T-cell (primary cell): ENCODE measurements at places on chromosomes 5 and 9.

DNA sequence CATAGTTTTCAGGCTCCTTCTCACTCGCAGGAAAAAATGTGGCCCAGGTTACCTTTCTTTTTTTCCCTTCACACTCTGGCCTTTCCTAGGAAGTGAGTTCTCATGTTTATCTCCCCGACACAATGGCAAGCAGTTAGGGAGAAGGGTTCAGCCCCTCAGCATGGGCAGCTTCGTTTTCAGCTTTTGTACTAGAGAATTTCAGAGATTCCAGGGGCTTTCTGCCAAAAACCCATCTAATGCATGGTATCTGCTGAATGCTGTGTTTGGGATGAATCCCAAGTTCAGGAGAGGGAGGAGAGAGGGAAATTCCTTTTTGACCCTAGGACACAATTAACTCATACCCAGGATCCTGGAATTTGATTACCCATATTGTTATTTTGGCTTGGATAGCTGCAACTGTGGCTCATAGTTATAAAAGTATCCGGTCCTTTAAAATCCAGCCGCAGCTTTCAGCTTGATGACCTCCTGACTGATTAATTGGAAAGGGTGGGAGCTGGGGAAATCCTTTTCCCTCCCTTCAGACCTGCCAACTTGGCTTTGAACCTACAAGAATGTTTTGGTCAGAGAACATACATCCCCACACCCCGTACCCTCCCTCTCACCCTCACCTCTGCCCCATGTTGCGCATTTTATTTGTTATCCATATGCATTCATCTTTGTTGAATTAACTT, 78.4 kb downstream of the TMEM252 start:
- H3K4me3 ChIP-seq: no peak overlapping the region
- no peak overlapping the region for H3K27ac ChIP-seq
- DNase-seq: no peak
- no peaks in the 10 kb centered on the region for H3K27me3 ChIP-seq

GRCh38 chr9:105302728-105303127, 58.3 kb downstream of the SLC44A1 start:
- H3K27ac ChIP-seq: no peak overlapping the region
- no peaks in the 10 kb centered on the region for H3K4me1 ChIP-seq
- no peaks in the 10 kb centered on the region for H3K27me3 ChIP-seq
- peaks cover 10% of the 10 kb centered on the region for H3K36me3 ChIP-seq
- H3K4me3 ChIP-seq: no peak overlapping the region
- DNase-seq: no peak

- peaks cover 40% of the 10 kb centered on the region for H3K27me3 ChIP-seq
- no peak overlapping the region for H3K27ac ChIP-seq
- H3K36me3 ChIP-seq: no peaks in the 10 kb centered on the region
- H3K4me1 ChIP-seq: no peaks in the 10 kb centered on the region
- H3K4me3 ChIP-seq: no peak overlapping the region
Measured at GRCh38 chr9:135146766-135147473, 59.5 kb downstream of the OLFM1 start.

- no peak overlapping the region for H3K4me3 ChIP-seq
- no peaks in the 10 kb centered on the region for H3K27me3 ChIP-seq
- DNase-seq: no peak
- no peaks in the 10 kb centered on the region for H3K36me3 ChIP-seq
Measured at GRCh38 chr5:88183255-88183654, 85.4 kb downstream of the TMEM161B start.

GRCh38 chr5:153212471-153212870, 278.0 kb upstream of the GRIA1 start:
- DNase-seq: no peak
- H3K27me3 ChIP-seq: no peaks in the 10 kb centered on the region
- H3K4me1 ChIP-seq: no peaks in the 10 kb centered on the region
- H3K36me3 ChIP-seq: no peaks in the 10 kb centered on the region
- no peak overlapping the region for H3K4me3 ChIP-seq
- H3K27ac ChIP-seq: no peak overlapping the region

- DNase-seq: no peak
- H3K4me1 ChIP-seq: no peaks in the 10 kb centered on the region
- no peak overlapping the region for H3K27ac ChIP-seq
- no peaks in the 10 kb centered on the region for H3K36me3 ChIP-seq
Measured at GRCh38 chr9:126296687-126297086, 29.9 kb upstream of the MVB12B start.

DNA sequence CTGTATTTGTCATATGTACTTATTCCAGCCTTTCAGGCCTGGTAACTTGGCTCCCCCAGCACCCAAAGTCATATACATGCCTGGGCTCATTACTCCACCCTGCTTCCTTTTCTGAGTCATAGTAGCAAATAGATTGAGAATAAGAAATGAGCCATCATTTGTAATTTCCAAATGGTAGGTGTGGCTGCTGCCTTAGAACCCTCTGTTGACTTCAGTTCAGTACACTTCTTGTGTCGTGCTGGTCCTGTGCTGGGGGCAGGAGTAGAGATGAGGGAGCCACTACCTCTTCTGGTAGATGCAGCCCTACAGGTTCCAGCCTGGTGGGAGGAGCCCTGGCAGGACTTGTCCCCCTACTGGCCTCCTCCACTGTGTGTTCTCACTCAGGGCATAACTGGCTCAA, 11.1 kb downstream of the GM2A start:
- peaks cover 12% of the 10 kb centered on the region for H3K36me3 ChIP-seq
- H3K4me3 ChIP-seq: no peak overlapping the region
- H3K4me1 ChIP-seq: no peaks in the 10 kb centered on the region
- no peaks in the 10 kb centered on the region for H3K27me3 ChIP-seq

- no peak overlapping the region for H3K4me3 ChIP-seq
- H3K27ac ChIP-seq: no peak overlapping the region
- H3K4me1 ChIP-seq: no peaks in the 10 kb centered on the region
- H3K27me3 ChIP-seq: no peaks in the 10 kb centered on the region
- no peaks in the 10 kb centered on the region for H3K36me3 ChIP-seq
Measured at GRCh38 chr5:160555581-160555970, 133.9 kb downstream of the PTTG1 start.

DNA sequence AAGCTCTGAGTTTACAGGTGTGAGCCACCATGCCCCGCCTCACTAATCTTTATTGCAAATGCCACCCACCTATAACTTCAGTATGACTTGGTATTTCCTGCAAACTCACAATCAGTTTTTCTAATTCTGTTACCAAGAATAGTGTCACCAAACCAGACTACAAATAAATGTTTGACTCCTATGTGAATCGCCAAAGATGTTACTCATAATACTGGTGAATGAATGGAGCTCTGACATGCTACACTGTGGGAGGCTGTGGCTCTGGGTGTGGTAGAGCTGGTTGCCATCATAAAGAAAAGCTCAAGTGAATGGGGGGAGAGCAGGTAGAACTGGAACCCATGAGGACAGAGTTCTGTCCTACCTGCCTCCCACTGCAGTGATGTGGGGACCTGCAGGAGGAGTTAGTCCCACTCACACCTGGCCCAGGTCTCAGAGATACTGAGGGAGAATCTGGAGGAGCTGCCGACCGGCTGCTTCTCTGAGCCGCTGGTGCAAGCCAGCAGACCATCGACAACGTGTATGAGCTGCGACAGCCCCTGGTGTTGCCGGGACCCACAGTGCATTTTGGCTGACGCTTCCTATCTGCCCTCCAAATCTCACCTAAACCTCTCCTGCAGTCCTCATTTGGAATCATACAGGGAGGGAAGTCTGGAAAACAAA, 95.7 kb downstream of the ENTREP1 start:
- H3K4me1 ChIP-seq: peaks cover 5% of the 10 kb centered on the region
- no peaks in the 10 kb centered on the region for H3K27me3 ChIP-seq
- H3K4me3 ChIP-seq: no peak overlapping the region
- DNase-seq: no peak
- H3K27ac ChIP-seq: no peak overlapping the region

DNA sequence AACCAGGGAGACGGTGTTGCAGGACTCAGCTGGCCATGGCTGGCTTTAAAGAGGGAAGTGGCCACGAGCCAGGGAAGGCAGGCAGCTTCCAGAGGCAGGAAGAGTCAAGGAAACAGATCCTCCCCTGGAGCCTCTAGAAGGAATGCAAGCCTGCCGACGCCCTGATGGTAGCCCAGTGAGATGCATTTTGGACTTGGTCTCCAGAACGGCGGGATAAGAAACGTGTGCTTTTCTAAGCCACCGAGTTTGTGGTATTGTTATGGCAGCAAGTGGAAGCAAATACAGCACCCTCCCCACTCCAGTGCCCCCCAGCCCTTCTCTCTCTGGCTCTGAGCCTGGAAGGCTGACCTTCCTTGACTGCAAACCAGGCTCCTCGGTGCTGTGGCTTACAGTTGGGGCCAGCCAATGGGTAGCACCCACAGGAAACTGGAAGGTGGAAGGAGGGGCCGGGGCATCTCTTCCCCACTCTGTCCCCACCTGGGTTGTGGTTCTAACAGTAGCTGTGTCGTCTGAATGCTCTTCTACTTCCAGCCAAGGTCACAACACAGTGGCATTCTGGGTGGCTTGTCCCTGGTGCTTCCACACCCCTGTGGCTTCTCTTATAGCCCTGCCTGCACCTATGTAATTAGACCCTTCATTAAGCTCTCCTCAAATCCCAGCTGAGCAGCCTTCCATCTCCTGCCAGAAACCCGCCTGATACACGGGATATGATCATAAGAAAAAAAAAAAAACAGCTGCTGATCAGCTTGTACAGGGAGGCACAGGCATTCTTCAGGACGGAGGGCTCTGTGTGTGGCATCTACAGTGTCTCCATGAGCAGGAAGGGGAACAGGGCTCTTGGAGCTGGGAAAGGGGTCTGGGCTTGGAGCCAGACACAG, 29.9 kb upstream of the UNC5A start:
- no peaks in the 10 kb centered on the region for H3K27me3 ChIP-seq
- H3K27ac ChIP-seq: no peak overlapping the region
- H3K4me3 ChIP-seq: no peak overlapping the region
- H3K36me3 ChIP-seq: no peaks in the 10 kb centered on the region
- DNase-seq: no peak
- H3K4me1 ChIP-seq: no peaks in the 10 kb centered on the region

GRCh38 chr9:1658661-1659362, 356.3 kb upstream of the SMARCA2 start:
- H3K27ac ChIP-seq: no peak overlapping the region
- no peak overlapping the region for H3K4me3 ChIP-seq

DNA sequence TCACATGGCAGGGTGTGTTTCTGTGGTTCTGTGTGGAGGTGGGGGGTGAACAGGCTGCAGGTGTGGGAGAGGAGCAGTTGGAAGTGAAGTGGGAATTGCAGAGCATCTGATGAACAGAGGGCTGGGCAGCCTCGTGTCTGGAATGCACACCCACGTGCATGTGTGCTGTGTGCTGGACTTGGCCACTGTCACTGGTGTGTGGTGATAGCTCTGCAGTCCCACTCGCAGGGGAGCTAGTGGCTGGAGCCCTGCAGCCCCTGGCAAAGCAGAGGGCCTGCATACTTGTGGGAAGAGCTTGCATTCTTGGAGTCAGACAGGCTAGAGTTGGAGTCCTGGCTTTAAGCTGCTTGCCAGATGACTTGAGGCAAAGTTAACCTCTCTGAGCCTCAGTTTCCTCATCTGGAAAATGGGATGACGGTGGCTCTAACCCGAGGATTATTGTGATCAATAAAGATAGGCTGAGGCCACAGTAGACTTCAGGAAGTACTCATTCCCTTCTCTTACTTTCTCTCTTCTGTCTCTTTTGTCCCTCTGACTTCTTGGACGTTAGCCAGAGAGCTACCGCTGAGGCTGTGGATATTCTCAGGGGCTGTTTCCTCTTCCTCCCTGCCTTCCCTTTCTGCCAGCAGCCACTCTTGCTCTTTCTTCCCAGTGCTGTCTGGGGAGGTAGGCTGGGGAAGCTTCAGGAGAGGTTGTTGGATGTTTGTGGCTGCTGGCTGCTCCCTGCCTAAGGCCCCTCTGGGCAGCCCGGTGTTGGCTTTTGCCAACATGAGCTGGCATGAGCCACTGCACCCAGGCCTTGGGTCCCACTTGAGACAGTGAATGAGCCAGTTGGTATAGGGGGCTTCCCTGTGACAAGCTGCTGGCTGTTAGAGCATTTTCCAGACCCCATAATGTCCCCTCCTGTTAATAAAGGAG, 18.3 kb downstream of the PSAT1 start:
- no peaks in the 10 kb centered on the region for H3K4me1 ChIP-seq
- H3K27ac ChIP-seq: no peak overlapping the region
- no peak for DNase-seq
- no peaks in the 10 kb centered on the region for H3K27me3 ChIP-seq

- H3K27me3 ChIP-seq: peaks cover 14% of the 10 kb centered on the region
- DNase-seq: no peak
- no peak overlapping the region for H3K4me3 ChIP-seq
- no peaks in the 10 kb centered on the region for H3K36me3 ChIP-seq
Measured at GRCh38 chr9:89683626-89684025, 78.8 kb downstream of the GADD45G start.

GRCh38 chr5:73698011-73698410, 72.0 kb downstream of the ARHGEF28 start:
- H3K4me3 ChIP-seq: no peak overlapping the region
- no peak overlapping the region for H3K27ac ChIP-seq
- no peaks in the 10 kb centered on the region for H3K27me3 ChIP-seq
- no peak for DNase-seq
- H3K4me1 ChIP-seq: peaks cover 15% of the 10 kb centered on the region

DNA sequence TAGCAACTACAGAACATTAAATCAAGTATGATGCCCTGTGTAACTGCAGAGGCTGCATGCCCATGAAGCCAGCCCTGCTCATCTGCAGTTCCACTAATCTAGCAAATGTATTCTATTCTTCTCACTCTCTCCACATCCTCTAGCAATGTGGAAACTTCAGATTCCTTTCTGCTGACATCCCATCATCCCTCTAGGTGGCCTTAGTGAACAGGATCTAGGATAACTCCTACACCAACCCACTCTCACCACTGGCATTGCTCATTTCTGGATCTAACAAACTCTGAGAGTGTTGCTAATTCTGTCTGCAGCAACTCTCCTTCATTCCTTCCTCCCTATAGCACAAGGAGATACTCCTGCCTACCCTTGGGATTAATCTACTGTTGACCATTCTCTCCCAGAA, 80.8 kb downstream of the FAM81B start:
- DNase-seq: no peak
- H3K27ac ChIP-seq: no peak overlapping the region
- no peaks in the 10 kb centered on the region for H3K4me1 ChIP-seq
- no peak overlapping the region for H3K4me3 ChIP-seq
- H3K27me3 ChIP-seq: no peaks in the 10 kb centered on the region
- H3K36me3 ChIP-seq: peaks cover 13% of the 10 kb centered on the region

DNA sequence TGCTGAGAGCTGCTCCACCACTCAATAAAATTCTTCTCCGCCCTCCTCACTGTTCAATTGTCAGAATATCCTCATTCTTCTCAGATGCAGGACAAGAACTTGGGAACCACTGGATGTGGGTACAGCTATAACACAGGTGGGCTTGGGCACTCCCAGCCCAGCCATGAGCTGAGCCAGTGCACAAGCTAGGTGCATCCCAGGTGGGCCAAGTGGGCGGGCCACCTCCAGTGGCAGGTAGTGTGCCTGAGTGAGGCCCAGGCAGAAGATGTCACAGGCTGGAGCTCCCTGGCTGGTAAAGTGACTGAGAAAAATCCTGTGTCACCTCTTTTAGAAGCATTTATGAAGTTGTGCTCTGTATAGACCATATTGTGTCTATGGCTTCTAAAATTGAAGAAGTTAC, 501.6 kb upstream of the TYRP1 start:
- no peak overlapping the region for H3K4me3 ChIP-seq
- no peak overlapping the region for H3K27ac ChIP-seq
- no peak for DNase-seq
- no peaks in the 10 kb centered on the region for H3K4me1 ChIP-seq
- H3K27me3 ChIP-seq: no peaks in the 10 kb centered on the region
